ENCODE measurements at places on chromosomes 1 and 21.

DNA sequence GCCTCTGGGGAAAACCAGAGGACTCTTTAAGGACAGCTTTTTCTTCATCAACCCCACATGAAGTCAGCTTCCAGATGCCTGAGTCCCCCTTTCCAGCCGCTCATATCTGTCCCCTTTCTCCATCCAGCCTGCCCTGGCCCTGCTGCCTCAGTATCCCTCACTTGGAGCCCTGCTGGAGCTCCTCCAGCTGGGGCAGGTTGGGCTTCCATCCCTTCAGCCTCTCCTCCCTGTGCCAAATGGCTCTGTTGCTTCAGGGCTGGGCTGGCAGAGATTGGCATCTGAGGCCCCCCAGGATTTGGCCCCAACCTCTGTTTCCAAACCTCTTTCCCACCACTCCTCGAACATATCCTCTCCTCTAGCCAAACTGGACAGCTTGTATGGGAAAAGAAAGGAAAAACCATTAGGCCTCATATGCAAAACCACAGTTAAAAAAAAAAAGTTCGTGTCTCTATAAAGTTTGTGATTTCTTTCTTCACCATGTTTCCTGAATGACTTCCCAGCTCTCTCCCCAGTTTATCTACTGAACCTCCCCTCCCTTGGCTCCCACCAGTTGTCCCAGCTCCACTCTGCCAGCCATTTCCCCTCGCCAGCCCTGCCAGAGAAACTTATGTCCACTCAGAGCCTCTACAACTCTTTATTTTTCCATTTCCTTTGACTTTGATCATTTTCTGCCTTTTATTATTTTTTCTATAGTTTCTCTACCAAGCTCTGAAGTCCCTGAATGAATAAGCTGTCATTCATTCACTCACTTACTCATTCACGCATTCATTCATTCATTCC is 217.9 kb downstream of the FOXD2 start:
- DNase-seq, result no peak

- DNase-seq, result no peak
Observed at GRCh38 chr1:229012823-229013222, 258.1 kb upstream of the RAB4A start.

DNA sequence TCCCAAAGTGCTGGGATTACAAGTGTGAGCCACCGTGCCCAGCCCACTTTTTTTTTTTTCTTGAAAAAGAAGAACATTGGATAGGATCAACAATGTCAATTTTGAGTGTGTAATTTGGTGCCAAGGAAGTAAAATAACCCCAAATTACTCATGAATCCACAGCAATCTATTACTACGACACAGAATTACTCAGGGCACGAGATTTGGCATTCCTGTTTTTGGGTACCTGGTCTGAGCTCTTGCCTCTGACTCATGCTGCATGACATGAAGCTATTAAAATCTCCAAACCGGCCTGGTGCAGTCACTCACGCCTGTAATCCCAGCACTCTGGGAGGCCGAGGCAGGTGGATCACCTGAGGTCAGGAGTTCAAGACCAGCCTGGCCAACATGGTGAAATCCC is 10.4 kb downstream of the RNF19B start:
- no peak for DNase-seq

GRCh38 chr1:213296558-213296957 is 245.5 kb downstream of the RPS6KC1 start:
- no peak for DNase-seq

- DNase-seq, result peak; percentile 73
Observed at GRCh38 chr1:223645903-223646302, 19.6 kb downstream of the CAPN8 start.

- no peak for DNase-seq
Observed at GRCh38 chr1:93592551-93592949, 89.1 kb downstream of the BCAR3 start.

- DNase-seq, result no peak
Observed at GRCh38 chr1:1561801-1562470, 12.7 kb downstream of the SSU72 start.

DNA sequence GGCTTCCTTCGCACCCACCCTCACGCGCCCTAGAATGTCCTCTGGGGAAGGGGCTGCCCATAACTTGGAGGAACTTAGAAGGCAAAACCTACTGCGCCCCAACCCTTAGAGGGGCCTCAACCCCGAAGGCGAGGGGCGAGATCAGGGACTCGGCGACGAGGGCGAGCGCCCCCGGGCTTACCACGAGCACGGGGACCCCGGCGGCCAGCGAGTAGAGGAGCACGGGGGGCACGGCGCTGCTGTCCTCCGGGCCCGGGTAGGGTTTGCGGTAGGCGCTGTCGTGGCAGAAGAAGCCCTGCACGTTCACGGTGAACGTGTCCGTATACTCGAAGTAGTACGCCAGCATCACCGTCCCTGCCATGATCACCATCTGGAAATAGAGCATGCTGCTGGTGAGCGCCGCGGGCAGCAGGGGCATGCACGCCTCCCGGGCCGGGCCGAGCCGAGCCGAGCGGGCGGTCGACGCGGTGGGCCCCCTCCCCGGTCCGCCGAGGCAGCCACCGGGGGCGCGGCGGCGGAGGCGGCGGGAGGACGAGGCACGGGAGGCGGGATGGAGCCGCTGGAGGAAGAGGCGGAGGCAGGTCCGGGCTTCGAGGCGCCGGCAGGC is 304 bp downstream of the PLPPR5 start:
- DNase-seq, result no peak

- DNase-seq, result no peak
Observed at GRCh38 chr1:200528858-200529606, 91.5 kb downstream of the KIF14 start.

DNA sequence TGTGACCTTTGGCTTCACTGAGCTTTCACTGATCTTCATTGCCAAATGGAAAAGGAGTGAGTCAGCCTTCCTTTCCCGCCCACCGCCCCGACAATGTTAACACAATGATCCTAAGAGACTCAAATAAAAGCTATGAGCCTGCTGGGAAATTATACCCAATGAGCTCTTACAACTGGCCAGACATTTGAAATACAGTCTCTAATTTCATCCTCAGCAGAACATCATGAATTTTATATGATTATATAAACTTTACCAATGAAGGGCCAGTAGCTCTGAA is 252.5 kb downstream of the SIPA1L2 start:
- no peak for DNase-seq

DNA sequence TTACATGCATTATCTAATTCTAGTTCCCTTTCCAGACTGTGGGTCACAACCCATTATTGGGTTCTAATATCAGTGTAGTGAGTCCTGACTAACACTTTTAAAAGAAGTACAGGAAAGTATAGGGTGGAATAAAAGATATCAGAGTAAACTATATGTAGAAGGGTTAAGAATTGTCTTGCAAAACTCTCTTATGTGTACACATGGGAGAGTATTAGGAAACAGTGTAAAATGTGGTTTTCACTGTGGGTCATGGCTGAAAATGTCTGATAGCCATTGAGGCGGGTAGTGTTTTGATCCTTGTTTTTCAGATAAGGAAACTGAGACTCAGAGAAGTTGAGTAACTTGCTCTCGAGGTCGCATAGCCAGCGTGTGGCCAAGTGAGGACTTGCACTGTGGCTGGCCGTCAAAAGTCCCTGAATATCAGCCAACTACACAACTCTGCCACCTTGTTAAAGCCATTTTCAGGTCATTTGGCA is 18.5 kb upstream of the MTARC1 start:
- no peak for DNase-seq

- DNase-seq, result no peak
Observed at GRCh38 chr21:38993561-38993960, 187.8 kb downstream of the ETS2 start.

DNA sequence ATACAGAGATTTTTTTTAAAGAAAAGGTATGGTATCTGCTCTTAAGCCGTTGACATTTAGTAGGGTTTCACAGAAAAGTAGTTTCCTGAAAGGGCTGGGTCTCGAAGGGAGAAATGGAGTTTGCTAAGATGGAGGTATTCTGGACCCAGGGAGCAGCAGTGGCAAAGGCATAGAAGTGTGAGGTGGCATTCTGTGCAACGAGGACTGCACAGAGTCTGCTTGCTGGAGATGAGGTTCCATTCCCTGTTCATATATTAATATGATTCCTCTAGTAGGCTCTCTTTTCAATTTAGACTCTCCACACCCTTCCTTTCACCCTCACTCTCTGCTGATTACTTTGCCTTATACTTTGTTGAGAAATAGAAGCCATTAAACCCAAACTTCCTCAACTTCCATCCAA is 38.5 kb upstream of the PODN start:
- no peak for DNase-seq

- no peak for DNase-seq
Observed at GRCh38 chr1:12434174-12434573, 183.8 kb downstream of the DHRS3 start.

DNA sequence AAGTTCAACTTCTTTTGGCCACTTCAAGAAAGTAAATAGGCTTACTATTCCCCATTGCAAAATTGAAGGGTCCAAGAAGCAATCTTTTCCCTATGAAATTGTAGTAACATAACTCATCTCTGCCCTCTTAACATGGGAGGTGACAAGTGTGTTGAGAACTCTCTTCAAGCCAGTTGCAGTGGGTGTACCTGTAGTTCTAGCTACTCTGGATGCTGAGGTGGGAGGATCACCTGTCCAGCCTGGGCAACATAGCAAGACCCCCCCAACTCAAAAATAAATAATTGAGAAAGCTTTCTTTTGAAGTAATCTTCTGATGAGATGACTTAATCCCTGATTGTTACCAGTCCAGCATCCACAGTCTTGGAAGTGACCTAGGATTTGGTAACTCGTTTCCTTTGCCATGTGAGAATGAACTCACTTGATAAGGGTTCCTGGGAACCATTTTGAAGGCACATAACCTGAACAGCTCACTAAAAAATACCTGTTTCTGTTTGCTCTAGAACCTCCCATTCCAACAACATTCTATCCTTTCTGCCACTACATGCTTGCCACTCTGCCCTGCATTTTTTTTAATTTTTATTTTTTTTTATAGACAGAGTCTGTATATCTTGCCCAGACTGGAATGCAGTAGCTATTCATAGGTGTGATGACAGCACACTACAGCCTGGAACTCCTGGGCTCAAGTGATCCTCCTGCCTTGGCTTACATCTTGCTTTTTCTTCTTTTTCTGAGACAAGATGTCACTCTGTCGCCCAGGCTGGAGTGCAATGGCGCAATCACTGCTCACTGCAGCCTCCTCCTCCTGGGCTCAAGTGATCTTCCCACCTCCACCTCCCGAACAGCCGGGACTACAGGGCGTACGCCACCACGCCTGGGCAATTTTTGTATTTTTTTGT is 1.4 kb upstream of the IPO9 start:
- DNase-seq, result no peak

DNA sequence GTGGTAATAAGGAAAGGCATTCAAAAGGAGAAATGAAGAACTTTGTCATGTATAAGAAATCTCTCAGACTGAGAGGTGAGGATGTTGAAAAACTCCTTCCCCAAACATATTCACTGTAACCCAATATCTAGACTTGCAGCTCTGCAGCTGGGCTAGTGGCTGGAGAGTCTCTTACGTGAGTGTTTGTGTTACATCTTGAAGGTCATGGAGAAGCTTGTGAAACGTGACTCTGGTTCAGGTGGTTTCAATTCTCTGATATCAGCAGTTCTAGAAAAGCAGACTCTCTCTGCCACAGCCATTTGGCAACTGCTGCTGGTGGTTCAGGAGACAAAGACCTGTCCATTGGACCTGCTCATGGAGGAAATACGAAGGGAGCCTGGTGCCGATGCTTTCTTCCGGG is 55.0 kb upstream of the EPHA8 start:
- no peak for DNase-seq

DNA sequence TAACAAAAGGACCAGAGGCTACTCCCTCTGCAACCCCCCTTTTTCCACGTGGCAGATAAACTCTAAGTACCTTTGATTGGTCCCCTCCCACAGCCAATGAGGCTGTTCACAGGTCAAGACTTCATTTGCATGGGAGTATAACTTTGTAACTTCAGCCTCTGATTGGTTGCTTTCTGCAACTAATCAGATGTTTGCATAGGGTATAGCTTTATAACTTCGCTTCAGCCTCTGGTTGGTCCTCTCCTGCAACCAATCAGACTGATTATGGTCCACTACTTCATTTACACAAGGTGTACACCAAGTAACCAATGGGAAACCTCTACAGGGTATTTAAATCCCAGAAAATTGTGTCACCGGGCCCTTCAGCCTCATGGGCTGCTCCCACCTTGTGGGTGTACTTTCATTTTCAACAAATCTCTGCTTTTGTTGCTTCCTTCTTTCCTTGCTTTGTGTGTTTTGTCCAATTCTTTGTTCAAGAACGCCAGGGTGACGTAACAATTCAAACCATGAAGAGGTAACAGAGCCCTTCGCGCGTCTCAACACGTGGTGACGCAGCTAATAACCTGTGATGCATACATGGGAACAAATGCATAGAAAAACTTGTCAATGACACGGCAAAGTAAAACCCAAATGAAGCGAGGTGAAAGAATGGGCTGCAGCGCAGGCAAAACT is 47.2 kb downstream of the VPS26C start:
- DNase-seq, result peak; percentile 32

- DNase-seq, result no peak
Observed at GRCh38 chr21:36316872-36317484, 3.0 kb upstream of the MORC3 start.

- no peak for DNase-seq
Observed at GRCh38 chr1:17304826-17305175, 3.2 kb upstream of the PADI4 start.

GRCh38 chr1:100657876-100658715 is 61.4 kb upstream of the VCAM1 start:
- DNase-seq, result no peak

DNA sequence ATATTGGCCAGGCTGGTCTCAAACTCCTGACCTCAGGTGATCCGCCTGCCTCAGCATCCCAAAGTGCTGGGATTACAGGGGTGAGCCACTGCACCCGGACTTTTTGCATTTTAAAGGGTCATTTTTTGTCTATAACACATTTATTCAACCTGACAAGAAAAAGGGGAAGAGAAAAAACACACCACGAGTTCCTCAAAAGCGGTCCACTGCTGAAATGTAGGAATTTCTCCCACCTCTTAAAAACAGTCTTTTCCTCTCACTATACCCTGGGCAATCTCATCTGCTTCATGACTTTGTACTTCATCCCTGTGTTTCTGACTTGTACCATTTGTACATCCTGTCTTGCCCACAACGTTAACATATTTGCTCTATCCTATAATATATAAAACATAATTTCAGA is 413.3 kb upstream of the PTBP2 start:
- DNase-seq, result no peak

GRCh38 chr1:216416488-216416887 is 6.8 kb downstream of the USH2A start:
- DNase-seq, result no peak

- no peak for DNase-seq
Observed at GRCh38 chr1:155504207-155504606, 58.4 kb downstream of the ASH1L start.

DNA sequence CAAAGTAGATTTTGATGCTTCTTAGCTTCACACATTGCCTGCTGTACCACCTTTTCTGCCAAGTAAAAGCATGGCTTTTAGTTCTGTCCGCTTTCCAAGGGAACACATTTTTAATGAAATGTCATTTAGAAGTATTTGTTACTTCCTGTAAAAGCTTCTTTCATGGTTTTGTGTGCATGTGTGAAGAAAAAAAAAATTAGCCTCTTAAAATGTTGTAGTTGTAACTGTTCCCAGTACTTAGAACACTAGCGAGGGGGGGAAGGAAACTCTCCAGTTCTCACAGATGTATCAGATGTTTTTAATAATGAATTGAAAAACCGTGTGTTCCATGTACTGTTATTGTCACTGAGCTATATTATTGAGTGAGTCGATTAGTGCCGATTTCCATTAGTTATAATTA is 568.3 kb upstream of the ADGRL2 start:
- DNase-seq, result no peak

- no peak for DNase-seq
Observed at GRCh38 chr1:209720826-209721225, 16.2 kb downstream of the HSD11B1 start.

- DNase-seq, result no peak
Observed at GRCh38 chr1:97151651-97152050, 430.1 kb downstream of the PTBP2 start.
